Caco-2 (cell line): ENCODE measurements at places on chromosomes 5 and 9. TPM values are rescaled to one million over a fixed set of nuclear protein-coding genes. Genes with fewer than 3 reads are reported as not detected.

CD14 gene
- 11.5 and 13.3 TPM in 2 replicates for total RNA-seq

CAPSL gene
- total RNA-seq: not detected in 2 replicates

DNA sequence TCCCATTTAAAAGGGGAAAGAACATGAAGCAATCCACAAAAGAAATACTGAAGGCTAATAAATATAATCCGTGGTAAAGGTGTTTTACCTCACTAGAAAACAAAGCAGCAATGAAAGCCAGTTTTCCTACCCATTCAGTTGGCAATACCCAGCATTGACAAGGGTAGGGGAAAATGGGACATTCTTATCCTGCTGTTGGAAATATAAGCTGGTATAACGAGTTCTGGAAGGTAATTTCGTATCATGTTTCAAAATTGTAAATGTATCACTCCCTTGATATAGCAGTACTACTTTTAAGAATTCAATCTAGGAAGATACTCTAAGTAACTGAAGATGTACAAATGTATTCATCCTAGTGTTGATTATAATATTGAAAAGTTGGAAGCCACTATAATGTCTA, 22.9 kb upstream of the RALGPS1 start:
- no peak for DNase-seq
- no peaks in the 10 kb centered on the region for H3K36me3 ChIP-seq
- H3K27ac ChIP-seq: no peak overlapping the region
- H3K4me1 ChIP-seq: no peaks in the 10 kb centered on the region
- H3K4me3 ChIP-seq: no peak overlapping the region

DNA sequence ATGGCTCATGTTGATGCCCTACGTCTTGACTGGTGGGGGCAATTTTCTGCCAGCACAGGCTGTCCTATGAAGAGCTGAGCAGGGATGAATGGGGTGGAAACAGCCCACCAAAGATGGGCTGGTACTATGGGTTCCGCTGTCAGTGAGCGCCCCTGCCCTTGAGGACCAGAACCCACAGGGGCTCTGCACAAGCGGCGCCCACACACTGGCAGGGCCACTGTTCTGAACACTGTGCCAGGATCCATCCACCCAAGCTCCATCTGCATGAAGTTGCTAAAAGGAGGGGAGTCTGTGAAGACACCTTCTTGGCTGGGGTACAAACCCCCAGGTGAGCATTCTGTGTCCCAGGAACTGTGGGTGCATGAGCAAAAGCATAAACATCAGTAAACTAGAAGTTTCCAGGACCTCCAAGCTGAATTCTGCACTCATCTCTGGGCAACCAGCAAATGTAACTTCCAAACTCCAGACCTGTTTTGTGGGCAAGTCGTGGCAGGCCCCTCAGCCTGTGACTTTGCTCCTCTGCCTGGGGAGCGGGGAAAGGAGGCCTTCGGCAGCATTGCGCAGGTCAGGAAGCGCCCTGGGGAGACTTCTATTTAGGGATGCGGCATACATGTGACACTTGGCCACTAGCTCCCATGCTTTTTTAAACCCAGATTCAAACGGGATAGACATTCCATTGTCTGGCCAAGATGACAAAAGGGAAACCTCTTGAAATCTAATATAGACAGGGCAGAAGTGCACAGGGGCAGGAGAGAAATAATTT, 48.9 kb downstream of the PTPN3 start:
- no peaks in the 10 kb centered on the region for H3K27me3 ChIP-seq
- H3K4me3 ChIP-seq: no peak overlapping the region
- DNase-seq: peak; percentile 57
- no peaks in the 10 kb centered on the region; the same call in 1 of the 2 replicates for H3K36me3 ChIP-seq
- H3K4me1 ChIP-seq: peaks cover 19% of the 10 kb centered on the region

- no peak for DNase-seq
- no peaks in the 10 kb centered on the region for H3K4me1 ChIP-seq
- no peak overlapping the region for H3K27ac ChIP-seq
- no peaks in the 10 kb centered on the region for H3K36me3 ChIP-seq
- no peaks in the 10 kb centered on the region for H3K27me3 ChIP-seq
These were observed 341.8 kb downstream of the MAN2A1 start for GRCh38 chr5:110031402-110032140.

GRCh38 chr5:96235008-96235910, 197.8 kb downstream of the PCSK1 start:
- H3K4me3 ChIP-seq: no peak overlapping the region
- no peaks in the 10 kb centered on the region for H3K27me3 ChIP-seq
- DNase-seq: no peak
- H3K27ac ChIP-seq: no peak overlapping the region
- no peaks in the 10 kb centered on the region for H3K36me3 ChIP-seq

DNA sequence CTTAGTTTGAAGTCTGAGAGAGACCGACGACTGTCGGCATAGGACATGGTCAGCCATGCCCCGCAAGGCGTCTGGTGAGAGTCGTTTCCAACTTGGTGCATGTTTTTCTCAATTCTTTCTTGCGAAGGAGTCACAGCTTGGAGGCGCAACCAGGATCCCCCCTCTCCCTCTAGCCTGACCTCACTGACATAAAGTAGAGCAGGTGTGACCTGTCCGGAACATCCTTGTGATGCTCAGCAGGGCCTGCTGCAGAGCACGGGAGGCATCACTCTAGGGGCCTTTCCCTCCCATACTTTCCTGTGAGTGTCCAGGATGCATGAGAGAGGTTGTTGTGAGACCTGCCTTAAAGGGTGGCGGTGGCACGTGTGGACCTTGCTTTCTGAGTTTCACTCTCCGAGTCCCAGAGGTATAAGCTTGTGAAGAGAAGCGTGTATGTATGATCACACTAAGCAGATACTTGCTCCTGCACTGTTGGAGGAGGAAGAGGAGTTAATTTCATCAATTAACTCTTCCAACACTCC, 5.0 kb downstream of the TENT4A start:
- H3K27ac ChIP-seq: no peak overlapping the region
- H3K36me3 ChIP-seq: peaks cover 3% of the 10 kb centered on the region; the same call in 1 of the 2 replicates
- H3K4me1 ChIP-seq: peaks cover 16% of the 10 kb centered on the region
- no peak for DNase-seq
- H3K4me3 ChIP-seq: no peak overlapping the region
- H3K27me3 ChIP-seq: no peaks in the 10 kb centered on the region
